ENCODE measurements at places on chromosomes 13 and 19. TPM values are rescaled to one million over a fixed set of nuclear protein-coding genes. Genes with fewer than 3 reads are reported as not detected.

The PRSS57 gene
- not detected for total RNA-seq

The RDH8 gene
- total RNA-seq, result 0.12 TPM

The CRLF1 gene
- 2.8 TPM for total RNA-seq

The SULT2B1 gene
- not detected for total RNA-seq

The COX6B2 gene
- total RNA-seq, result not detected

The LRRC4B gene
- total RNA-seq, result not detected

The F2RL3 gene
- total RNA-seq, result 4.6 TPM

The SMIM44 gene
- total RNA-seq, result not detected

The MBOAT7 gene
- total RNA-seq, result 174 TPM

GRCh38 chr13:98675066-98675465 lies 77.4 kb downstream of the SLC15A1 start:
- no peak for DNase-seq

DNA sequence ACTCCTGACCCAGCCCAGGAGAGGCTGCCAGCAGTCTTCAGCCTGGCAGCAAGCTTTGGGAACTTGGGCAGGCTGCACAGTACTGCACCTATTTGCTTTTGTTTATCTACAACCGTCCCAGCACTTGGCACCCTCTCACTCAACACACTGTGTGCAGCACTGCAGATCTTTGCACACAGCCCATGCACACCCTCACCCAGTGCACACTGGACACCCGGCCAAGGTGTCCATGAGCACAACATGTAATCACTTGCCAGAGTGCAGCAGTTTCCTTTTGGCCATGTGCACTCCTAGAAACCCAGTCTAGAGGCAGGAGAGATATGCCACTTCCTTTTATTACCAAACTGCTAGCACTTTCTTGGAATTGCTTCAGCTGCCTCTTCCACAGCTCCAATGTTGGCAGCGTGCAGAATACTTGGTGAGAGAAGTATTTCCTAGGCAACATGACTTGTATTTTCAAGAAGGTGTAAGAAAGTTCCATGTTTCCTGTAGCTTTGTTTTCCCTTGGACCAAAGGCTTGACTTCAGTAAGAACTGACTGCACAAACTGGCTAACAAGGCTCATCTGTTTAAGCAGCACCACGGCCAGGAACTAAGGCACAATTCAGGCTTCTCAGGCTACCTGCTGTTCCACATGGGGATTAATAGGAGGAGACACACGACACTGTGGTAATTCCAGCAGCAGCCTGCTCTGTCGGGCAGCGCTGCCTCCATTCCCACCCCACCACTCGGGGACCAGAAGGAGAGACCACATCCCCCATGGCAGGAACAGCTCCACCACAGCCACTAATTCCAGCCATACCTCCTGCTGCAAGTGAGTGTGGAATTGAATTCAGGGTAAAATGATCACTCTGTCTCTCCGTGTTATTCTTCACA lies 15.3 kb downstream of the ATP7B start:
- no peak for DNase-seq

- peak; percentile 26 for DNase-seq
These were observed 1.3 kb downstream of the SLC25A42 start for GRCh38 chr19:19064811-19065745.

GRCh38 chr13:114123448-114123847 lies 9.0 kb downstream of the RASA3 start:
- DNase-seq, result no peak

GRCh38 chr19:38434549-38435051 lies 1.1 kb downstream of the RYR1 start:
- no peak for DNase-seq

DNA sequence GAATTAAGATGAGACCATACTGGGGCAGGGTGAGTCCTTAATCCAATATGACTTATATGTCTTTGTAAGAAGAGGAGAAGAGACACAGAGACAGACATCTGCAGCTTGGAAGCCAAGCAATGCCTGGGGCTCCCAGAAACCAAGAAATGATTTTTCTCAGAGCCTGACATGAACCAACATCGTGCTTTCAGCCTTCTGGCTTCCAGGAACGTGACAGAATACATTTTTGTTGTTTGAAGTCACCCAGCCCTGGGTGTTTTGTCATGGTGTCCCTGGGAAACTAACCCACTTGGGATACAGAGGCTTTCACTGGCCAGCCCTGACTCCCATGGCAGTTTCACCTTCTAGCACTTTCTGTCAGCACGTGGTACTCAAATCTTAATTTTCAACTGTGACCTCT lies 95.3 kb upstream of the SLC10A2 start:
- DNase-seq, result no peak

- DNase-seq, result peak; percentile 14
These were observed 441.5 kb upstream of the KLF12 start for GRCh38 chr13:74575729-74576125.

GRCh38 chr19:17243211-17243829 lies 2.4 kb downstream of the NR2F6 start:
- DNase-seq, result no peak

DNA sequence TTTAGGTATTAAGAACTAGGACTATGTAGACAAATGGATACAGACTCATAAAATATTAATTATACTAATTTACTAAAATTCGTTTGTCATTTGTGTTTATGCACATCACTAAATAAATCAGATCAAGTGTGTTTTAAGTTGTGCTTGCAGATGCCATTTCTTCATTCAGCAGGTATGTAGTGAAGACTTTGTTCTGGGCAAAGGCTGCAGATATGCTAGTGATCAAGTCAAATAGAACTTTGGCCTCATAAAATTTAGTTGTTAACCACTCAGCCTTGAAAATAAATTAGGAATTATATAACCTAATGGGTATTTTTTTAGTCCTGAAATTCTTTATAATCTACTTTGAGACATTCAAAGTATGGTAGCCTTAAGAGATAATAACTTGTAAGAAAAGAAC lies 80.4 kb upstream of the TRPC4 start:
- no peak for DNase-seq

- no peak for DNase-seq
These were observed 1.5 kb upstream of the GRWD1 start for GRCh38 chr19:48444129-48444935.

DNA sequence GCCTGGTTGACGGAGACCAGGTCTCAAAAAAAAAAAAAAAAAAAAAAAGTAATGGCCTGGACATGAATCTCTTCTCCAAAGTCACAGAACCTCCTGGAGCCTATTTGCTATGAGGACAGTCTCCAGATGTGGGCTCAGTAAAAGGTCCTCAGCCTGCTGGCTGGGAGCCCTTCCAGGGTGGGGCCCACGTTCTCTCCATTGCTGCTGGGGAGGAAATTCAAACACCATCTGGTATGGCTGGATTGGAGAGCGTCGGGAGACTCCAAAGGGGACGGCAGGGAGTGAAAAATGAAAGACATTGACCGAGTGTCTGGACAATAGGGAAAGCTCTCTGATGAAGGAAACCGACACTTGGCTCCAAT lies 1.3 kb upstream of the PBX4 start:
- no peak for DNase-seq

DNA sequence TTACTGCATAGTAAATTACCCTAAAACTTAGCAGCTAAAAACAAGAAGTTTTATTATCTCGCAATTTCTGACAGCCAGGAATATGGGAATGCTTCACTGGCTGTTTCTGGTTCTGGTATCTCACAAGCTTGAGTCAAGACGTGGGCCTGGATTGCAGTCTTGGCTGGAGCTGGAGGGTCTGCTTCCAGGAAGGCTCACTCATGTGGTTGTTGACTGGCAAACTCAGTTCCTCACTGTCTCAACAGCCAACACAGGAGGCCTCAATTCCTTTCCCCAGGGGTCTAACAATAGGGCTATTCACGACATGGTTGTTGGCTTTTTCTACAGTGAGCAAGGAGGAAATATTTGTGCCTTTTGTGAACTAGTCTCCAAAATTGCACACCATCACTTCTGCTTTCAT lies 146.3 kb downstream of the GPC5 start:
- DNase-seq, result no peak

- no peak for DNase-seq
These were observed 785.0 kb downstream of the SLITRK5 start for GRCh38 chr13:88456151-88456550.

GRCh38 chr13:108274718-108275117 lies 5.2 kb downstream of the TNFSF13B start:
- DNase-seq, result no peak

DNA sequence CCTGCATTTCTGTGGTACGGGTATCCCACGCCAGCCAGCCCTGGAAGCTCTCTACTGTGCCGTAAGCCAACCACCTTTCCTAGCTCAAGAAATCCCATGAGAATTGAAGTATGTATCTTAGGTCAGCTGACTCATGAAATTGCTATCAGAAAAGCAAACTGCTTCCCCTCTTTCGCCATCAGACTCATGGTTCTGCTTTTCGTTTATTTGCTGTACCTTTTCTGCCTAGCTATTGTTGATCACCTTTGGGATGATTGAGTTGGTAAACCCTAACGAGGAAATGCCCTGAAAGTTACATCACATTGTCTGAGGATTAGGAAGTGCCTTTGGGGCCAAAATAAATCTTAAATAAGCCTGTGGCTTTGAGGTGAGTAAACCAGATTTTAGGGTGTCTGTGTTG lies at the start of gene ADGRE3:
Gene ADGRE3 (minus strand): TSS at position 81 of the 400 bp plus-strand sequence. CDS start 74 bp downstream, at position 7.
- DNase-seq, result no peak

DNA sequence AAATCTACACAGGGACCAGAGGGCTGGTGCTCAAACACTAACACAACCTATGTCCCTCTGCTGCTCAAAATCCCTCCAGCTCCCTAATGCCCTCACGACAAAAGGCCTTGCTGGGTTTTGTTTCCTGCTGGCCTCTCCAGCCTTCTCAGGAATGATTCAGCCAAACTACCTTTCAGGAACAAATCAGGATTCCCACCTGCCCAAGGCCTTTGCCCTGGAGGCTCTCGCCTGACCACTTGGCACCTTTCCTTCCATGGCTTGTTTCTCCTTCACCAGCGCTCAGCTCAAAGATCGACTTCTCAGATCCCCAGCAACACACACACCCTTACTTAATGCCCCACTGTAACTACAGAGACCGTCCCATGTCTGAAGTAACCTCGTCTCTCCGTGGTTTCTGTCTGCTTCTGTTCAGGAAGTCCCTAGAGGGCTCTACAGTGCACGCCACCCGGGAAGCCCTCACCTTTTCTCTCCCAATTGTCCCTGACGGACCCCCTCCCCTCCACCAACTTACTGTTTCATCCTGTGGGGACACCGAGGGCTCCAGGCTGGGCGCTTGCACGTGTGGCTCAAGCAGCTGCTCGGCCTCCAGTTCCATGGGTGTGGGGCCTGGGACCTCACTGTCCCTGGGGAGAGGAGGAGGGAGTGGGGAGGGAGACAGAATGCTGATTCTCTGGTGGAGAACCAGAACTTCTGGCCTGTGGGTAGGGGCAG lies 3.2 kb upstream of the SIX5 start:
- no peak for DNase-seq

DNA sequence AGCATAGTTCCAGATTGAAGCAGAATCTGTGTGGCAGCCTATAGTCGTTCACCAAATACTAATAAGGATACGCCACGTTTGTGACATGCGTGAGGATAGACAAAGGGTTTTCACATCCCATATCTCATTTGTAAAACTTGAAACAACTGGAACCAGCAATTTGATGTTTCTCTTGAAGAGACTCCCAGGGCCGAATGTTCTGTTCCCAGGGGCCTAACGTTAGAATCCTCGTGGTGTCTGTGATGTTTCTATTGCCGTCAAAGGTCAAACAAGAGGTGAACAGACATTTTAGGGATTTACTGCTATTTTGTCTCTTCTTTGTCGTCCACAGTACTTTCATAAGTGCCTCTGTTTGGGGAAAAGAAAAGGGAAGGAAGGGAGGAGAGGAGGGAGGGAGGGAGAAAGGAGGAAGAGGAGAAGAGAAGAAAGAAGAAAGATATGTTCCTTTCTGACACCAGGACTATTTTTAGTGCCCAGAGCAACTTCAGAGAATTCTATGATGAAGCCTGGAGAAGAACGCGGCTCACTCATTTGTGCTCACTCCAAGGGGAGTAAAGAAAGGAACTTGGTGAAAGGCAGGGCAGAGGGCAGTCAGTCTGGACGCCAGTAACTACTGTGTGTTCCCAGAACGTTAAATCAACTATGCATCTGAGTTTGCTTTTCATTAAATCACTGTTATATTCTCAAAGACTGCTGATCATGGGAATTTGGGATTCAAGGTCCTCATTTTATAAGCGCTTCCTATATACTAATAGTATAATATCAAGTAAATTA lies 154.5 kb downstream of the DCT start:
- no peak for DNase-seq

GRCh38 chr13:36907821-36908220 lies 12.2 kb downstream of the SMAD9 start:
- no peak for DNase-seq

GRCh38 chr19:1206150-1206863 lies 729 bp downstream of the STK11 start:
- no peak for DNase-seq

- DNase-seq, result no peak
These were observed 47.5 kb downstream of the WASF3 start for GRCh38 chr13:26604784-26605545.

DNA sequence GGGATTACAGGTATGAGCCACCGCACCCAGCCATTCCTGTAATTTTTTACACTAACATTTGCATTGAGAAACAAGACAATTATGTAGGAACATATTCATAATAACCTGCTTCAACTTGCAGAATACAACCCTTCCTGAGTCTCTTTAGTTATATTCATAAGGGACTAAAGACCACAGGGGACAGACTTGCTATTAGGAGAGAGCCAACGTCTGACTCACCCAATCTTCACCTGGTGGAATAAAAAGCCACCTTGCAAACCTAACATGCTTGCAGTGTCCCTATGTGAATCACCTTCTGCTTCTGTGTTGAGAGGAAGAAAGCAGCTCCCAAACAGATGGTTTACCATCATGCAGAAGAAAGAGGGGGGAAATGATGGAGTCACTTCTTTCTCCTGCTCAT lies 456.1 kb downstream of the PCDH9 start:
- no peak for DNase-seq

DNA sequence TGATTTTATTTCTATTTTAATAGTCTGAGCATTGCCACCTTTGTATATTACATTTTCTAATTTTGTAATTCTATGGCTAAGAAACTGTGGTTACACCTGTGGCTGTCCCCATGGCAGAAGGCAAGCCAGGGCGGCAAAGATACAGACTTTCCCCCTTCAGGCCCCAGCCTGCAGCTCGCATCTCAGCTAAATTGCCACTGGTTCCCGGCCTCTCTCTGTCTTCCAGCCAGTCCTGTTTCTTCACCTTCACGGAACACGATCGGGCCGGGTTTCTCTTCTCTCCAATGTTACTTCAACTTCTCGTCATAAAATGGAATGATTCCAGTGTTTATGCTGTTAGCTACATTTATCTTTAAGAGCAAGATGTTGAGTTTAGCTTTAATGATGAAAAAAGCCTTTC lies 124.5 kb upstream of the ZNF507 start:
- no peak for DNase-seq

DNA sequence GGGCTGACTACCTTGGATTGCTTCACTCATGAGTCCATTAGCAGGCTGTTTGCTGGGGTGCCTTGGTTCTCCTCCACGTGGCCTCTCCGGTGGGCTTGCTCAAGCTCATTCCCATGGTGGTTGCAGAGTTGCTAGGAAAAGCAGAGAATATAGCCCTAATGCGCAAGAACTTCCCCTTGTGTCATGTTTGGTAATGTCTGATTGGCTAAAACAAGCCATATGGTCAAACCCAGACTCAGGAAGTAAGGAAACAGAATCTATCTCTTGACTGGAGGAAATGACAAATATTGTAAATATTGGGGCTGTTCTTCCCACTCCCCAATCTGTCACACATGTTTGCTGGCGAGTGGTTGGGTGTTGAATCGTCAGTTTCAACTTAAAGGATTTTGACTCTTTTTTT lies 12.1 kb downstream of the NFILZ start:
- DNase-seq, result no peak
